ENCODE measurements at places on chromosomes 2 and 18. TPM values are rescaled to one million over a fixed set of nuclear protein-coding genes. Genes with fewer than 3 reads are reported as not detected.

- DNase-seq = no peak
These were observed 44.3 kb downstream of the SPRED2 start for GRCh38 chr2:65388051-65388531.

DNA sequence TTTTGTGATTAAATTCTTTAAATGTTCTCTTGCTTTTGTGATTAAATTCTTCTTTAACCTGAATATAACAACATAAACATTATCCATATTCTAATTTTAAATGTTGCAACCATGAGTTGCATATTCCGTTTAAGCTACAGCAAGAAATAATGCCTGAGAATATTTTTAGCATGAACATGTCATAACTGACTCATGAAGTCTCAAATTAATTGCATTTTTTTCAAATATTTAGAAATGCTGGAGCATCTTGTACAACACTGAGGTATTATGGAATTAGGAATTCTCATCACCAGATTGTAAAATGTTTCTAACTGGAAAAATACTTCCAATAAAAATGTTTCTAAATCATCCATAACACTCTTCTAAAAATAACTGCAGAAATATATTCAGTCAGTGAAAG is 14.7 kb downstream of the ROCK2 start:
- no peak for DNase-seq

The POMC gene
- total RNA-seq = 4.5 TPM

DNA sequence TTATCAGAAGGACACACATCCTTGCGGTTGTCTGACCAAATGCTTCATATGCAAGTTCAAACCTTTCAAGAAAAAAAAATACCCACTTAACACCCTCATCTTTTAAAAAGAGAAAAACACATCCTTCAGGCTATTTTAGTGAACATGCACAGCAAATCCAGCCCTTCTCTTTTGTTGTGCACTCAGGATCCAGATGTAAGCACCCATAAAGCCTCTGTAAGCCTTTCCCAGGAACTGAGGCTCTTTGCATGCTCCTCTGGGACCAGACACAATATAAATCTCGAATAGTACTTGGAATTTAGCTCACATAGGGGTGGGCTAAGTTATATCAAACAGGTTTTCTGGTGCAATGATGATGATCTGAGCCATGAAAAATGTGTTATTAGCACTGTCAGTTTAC is 308.8 kb upstream of the FAM98A start:
- no peak for DNase-seq

- no peak for DNase-seq
These were observed 86.4 kb upstream of the MCFD2 start for GRCh38 chr2:47002031-47002430.

DNA sequence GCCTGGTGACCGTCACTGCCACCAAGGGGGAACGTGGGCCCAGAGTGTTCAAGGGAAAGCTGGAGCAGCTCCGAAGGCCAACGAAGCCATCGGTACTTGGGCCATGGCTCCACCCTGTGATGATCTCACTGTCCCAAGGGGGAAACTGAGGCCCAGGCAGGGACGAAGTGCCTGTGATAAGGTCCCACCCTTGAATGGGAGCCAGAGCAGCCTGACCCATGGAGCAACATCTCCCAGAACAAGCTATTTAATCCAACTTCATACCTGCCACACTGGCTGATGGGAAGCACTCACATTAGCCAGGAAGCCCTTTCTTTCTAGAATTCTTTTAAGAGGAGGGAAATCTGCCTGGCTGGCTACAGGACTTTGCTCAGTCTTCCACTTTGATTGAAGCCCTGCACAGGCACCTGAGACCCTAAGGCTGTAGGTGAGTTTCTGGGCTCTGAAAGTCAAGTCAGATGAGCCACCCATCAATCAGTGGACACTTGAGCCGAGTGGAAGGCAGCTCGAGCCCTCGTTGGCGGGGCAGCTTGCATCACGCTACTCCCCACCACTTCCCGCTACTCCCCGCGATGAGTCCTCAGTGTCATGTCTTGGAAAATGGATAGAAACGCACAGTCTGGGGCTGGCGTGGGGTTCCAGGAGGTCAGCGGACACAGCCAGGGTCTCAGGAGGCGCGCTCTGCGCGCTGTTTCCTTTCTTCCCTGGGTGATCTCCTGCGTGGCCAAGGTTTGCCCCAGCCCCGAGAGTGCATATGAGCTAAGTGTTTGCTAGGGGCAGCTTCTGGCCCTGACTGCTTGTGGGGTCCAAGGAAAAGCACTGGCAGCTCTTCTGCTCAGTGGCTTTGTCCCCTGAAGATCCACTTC is 2.5 kb upstream of the HS6ST1 start:
- no peak for DNase-seq

DNA sequence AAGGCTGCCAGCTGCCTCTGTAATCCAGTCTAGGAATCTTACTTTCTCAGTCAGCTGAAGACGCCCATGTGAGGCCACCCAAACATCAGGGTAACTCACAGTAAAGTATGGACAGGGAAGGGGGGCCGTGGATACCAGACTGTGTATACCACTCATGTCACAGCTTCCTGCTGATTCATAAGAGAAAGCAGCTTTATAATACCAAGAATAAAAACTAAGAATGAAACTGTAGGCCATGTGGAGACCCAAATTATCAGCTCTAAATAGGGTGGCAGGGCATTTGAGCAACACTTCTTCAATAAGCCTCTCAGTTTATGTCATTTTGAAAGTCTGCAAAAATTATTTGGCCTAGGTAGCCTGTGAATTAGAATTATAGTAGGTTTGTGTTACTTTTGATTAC is 115.0 kb upstream of the CDCA7 start:
- DNase-seq = no peak

The DNAJC5G gene
- not detected for total RNA-seq

DNA sequence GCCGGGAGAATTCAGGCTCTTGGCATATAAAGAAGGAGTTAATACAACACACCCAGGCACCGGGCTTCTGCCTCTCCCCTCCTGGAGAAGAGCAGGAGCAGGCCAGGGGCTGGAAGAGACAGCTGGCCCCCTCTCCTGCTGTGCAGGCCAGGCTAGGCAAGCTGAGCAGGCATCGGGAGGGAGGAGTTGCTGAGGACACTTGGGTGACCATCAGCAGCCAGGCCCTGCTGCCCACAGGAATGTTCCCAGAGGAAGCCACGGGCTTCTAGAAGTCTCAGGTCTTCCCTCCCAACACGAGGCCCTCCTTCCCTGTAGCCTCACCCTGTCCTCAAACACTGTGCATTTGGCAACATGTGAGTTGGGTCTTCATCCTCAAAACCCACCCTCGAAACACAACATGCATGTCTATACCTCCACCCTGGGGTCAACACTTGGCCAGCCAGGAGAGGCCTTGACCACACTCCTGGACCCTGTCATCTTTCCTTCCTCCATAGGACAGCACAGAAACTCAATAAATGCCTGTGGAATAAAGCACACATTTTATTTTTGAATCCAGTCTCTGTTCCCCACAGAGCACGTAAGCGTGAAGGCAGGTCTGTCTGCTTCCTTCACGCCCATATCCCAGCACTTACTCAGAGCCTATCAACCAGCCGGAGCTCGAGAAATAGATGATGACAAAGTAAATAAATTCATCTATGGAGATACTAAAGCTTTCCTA is 433.8 kb upstream of the ID2 start:
- DNase-seq = no peak

DNA sequence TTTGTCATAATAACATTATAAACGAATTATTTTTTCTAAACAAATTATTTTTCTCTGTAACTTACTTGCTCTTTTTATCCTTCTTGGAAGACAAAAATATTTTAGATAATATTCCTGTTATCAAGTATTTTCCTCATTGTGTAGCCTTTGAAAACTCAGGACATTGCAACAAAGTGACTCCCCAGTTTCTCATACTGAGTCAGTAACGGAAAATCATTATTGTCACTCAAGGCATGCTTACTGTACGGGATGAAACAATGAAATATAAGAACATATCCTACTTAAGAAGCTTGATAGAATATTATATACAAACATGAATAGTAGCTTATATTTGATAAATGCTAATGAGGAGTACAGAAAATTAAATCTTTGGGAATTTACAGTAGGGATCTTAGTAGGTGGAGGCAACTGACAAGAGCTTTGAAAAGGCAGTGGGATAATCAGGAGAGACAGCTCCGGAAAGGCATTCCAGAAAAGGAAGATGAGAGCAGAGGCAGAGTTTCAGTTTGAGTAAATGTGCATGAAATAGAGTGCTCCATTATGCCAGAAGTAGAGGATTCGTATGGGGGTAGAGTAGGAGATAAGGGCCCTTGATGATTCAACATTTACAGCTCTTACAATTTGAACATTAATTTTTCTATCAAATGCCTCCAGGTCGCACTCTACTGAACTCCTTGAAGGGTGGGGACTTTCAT is 14.0 kb upstream of the YES1 start:
- no peak for DNase-seq

DNA sequence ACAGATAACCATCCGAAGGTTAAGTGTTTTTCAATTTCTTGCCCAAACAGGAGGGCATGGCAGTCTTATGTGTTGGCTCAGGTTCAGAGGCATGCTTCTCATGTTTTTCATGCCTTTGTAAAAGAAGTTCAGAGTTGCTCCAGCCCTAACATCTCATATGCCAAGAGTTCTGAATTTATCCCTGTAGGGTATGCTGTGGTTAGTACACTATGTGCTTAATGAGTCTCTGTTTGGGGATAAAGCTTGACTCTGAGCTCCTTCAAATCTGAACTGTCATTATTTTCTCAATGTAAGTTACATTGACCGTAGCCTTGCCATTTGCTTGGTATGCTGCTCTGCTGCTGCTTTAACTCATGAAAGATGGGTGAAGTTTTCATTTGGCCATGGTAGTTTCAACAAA is 67.9 kb upstream of the PNPT1 start:
- DNase-seq = no peak

GRCh38 chr2:9124231-9124741 is 82.3 kb upstream of the ASAP2 start:
- no peak for DNase-seq

The TTC27 gene
- total RNA-seq = 17.9 TPM

GRCh38 chr2:183927406-183928325 is 670.7 kb upstream of the ZNF804A start:
- DNase-seq = no peak

DNA sequence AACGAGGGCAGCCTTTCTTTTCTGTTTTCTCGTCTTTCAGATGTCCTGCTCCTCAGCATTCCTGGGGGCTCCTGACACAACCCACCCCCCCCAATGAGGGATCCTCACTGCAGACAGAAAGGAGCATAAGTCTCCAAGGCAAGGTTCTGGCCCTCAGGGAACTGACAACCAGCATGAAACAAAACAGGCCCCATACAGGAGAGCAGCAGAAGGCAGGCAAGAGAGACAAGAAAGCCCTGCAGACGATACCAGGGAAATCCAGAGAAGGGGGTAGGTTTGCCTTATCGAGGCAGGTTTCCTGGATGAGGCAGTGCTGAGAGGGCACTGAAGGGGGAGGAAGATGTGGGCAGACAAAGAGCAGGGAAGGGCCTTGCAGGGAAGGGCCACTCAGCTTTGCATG is 103.9 kb upstream of the EPAS1 start:
- DNase-seq = no peak

GRCh38 chr2:77328134-77328931 is 193.8 kb downstream of the LRRTM4 start:
- DNase-seq = no peak

The CYBRD1 gene
- total RNA-seq = 2.5 TPM

DNA sequence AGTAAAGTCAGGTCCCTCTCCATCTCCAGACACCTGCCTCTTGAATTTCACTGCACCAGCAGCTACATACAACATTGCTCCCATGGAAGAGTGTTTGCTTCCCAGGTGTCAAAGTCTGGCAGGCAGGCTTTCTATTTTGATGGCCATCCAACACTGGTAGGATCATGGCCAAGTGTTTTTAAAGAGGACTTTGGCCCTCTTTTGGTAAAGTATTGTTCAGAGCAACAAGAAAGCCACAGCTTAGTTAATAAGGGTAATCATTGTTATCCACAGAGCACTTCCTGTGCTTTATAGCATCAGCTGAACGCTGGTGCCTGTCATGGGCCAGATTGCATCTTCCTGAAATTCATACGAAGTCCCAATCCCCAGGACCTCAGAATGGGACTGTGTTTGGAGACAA is 133.2 kb downstream of the NCK2 start:
- DNase-seq = no peak

The ZC3H8 gene
- total RNA-seq = 3.7 TPM

DNA sequence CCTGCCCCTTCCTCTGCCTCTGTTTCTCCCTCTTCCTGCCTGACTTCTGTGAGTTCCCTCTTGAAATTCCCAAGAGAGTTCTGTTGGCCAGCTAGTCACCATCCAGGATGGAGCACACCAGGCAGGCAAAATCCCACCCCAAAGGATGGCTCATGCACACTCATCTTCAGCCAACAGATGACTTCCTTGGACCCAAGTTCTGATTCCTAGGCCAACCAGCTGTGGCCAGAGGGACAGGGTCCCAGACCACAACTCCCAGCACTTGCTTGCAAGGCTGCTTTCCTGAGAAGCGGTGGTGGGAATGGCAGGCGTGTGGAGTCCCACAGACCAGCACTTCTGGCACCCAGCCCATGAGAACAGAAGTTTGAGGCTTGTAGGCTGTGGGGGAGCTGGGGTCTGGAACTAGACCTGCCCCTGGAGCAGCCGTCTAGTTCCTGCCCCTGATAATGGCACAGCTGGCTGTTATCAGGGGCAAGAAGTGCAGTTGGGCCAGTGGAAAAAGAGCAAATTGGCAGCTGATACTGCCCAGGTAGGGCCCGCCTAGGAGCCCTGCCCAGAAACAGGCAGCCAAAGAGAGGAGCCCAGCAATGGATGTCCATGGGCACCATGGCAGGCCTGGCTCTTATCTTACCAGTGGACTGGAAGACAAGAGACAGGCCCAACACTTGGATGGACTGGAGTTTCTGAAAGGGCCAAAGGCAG is 56.7 kb downstream of the CYP26B1 start:
- no peak for DNase-seq

The KCNIP3 gene
- 10.4 TPM for total RNA-seq

- DNase-seq = no peak
These were observed 122.6 kb upstream of the XPO1 start for GRCh38 chr2:61660511-61661388.

All from epithelial cell of proximal tubule (primary cell).